Stimulated activated CD8-positive, alpha-beta memory T cell treated with anti-CD3 and anti-CD28 coated beads, Interleukin-4, amount 100 ng/mL, for 4 hours (primary cell): ENCODE measurements at places on chromosomes 7 and 10.

DNA sequence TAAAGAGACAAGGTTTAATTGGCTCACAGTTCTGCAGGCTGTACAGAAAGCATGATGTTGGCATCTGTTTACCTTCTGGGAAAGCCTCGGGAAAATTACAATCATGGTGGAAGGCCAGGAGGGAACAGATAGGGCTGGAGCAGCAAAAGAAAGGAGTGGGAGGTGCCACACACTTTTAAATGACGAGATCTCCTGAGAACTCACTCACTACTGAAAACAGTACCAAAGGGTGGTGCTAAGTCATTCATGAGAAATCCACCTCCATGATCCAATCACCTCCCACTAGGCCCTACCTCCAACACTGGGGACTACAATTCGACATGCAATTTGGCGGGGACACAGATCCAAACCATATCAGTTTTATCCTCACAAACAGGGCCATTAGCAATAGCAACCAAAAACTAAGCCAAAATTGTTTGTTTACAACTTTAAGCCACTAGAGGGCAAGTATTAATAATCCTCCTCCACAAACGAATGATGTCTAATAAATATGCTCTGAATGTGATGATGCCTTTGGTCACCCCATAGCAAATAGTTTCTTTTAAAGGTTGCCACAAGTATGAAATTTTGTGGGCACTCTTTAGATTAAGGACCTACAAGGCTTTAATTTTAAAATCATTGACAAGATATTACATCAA, 129.2 kb upstream of the NRBF2 start:
- no peak for DNase-seq

DNA sequence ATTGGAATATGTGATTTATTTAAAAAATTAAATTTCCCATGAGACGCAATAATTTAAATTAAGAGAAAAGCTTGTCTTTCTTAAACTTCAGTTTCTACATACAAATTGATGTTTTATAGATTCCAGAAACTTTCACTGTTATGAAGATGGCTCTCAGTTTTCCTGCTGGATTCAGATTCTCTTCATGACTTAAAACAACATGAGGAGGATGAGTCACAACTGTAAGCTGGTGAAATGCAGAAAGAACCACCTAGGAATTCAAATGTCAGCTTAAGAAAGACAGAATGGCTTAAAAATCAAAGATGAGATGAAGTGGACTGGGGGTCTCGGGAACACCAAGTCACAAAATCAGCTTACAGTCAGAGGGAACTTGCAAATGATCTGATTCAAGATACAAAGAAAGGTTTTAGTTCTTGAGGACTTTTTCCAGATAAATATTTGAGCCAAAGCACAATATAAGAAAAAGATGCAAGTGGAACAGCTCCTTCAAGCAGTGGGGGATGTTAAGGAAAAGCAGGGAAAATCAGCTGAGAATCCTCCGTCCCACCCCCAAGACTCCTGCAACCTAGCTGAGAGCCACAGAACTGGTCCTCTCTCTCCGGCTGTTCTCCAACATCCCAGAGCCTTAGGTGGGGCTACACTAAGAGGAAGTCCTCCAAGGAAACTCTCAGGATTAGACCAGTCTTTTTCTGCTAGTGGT, 279.8 kb downstream of the KCNMA1 start:
- DNase-seq: no peak

GRCh38 chr7:65809982-65810288, 62.9 kb upstream of the VKORC1L1 start:
- DNase-seq: no peak

DNA sequence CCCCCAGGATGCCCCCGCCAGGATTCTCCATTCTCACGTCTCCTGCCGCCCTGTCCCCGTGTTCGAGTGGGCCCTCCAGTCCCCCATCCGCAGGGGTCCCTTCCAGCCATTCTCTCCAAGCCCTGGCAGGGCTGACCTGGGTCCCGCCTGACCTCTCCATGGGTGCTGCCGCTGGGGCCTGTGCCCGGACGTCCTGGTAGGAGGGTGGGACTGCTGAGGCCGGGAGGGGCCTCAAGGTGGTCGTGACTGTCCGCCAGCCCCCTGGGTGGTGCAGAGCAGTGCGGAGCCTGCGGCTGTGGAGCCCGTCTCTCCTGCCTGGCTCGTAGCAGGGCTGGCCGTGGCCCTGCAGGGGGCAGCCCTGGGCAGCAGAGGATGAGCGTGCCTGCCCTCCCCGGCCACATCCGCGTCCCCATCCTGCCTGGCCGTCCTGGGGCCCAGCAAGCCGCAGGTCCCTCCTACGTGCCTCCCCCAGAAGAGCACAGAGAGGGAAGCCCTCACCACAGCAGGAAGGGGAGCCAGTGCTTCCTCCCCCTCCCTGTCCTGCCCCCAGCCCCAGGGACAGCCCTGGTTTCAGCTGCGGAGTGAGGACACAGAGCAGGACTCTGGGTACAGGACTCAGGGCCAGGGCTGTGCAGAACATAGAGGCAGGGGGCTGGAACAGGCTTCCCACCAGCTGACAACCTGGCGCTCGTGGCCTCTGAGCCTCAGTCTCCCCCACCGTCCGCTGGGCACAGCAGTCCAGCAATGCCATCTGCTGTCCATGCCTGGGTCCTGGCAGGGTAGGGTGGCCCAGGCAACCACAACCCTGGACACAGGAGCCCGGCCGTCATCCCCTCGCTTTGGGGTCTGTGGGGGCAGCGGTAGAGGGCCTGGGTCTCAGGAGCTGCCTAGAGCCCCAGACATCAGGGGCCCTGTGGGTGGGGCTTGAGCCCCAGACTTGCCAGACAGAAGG, 1.5 kb upstream of the GRIFIN start:
- peak; percentile 21 for DNase-seq

GRCh38 chr10:98314532-98315284, 46.7 kb upstream of the LOXL4 start:
- no peak for DNase-seq

GRCh38 chr10:62016623-62017490, 115.4 kb downstream of the ARID5B start:
- no peak for DNase-seq

DNA sequence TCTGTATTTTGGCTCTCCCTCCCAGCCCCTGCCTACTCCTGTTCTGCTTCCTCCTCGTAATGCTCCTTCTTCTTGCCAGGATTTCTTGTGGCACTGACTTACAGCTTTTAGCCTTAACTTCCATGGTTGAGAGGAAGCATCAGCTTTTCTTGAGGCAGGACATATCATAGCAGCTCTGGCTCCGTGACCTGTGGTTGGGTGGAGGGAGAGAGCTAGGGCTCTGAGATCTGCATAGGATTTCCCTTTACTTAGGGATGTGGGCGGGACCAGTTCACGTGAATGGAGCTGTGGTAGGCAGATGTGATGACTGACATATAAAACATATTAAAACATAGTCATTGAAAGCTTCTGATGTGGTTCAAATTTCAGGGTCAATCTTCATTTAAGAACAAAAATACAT, 10.6 kb upstream of the RAB11FIP2 start:
- no peak for DNase-seq

DNA sequence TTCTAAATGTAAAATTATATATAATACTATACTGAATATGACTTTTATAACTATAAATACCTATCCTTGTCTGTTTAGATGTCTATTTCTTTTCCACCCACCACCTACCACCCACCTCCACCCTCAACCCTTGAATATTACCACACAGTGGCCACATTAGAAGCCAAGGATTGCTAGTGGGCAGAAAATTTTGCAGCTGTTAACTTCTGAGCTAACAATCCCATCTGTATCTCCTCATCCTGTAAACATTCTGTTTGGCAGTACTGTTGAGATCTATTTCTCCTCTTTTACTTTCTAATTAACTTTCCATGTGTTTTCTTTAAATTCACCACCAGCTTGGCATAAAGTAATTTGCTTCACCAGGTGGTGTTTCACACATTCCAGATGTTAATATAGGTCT, 281.1 kb upstream of the BMPER start:
- no peak for DNase-seq

DNA sequence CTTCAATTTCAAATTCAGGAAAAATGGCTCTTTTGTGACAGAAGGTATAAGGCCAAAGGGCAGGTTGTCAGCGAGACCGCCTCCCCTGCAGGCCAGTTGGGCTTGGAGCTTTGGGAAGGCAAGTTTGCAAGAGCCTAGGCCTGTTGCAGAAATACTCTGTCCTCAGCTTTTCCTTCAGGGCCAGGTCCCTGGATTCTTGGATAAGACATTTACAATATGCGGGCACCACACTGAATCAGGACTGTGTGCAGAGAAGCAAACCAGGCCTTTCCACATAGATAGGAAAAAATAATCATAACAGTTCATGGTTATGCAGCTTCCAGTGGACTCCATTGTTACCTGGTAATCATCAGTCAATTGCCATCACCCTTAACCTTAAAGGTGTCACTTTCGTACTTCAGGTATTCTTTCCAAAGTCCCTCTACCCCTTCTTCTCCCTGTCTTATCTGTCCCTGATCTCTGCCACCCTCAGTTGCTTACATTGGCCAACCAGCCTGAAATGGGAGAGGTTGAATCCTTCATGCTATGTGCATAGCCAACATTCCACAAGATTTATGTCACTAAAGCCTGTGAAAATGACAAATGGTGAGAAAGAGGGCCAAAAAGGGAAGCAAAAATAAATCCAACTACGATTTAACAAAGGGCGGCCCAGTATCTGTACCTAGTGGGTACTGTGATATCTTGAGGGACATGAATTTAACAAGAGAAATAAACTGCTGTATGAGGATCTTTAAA, 304.5 kb upstream of the NFE2L3 start:
- no peak for DNase-seq

GRCh38 chr7:118745927-118746326, 521.4 kb downstream of the ANKRD7 start:
- DNase-seq: no peak

GRCh38 chr7:139047970-139048369, 12.1 kb upstream of the ZC3HAV1L start:
- DNase-seq: no peak

DNA sequence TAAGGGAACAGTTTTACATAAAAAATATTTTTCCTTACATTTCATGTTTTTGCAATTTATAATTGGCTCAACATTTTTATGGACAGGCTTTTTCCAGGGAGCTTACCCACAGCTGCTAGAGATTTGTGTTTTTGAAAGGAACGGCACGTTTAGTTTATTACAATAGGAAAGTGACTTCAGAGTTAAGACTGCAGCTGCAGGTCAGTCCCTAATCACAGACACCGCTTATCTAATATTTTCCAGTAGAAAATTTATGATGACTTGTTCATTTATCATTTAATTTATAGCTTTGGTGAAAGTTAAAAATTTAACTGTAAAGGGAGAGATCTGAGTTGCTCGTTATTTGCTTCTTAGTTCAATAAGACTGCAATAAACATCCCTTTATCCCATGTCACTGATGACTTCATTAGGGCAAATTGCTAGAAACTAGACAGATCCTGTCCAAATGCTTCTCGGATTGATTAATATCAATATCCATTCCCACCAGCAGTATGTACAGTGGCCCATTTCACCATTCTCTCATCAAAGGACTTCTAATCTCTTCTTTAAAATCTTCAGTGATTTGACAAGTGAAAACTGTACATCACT, 97.0 kb upstream of the ODAD2 start:
- DNase-seq: no peak

- DNase-seq: no peak
Observed at GRCh38 chr10:33801705-33802104, 467.2 kb upstream of the NRP1 start.

GRCh38 chr10:99758211-99758891, 24.1 kb upstream of the ABCC2 start:
- DNase-seq: no peak

GRCh38 chr10:2791774-2792443, 275.4 kb upstream of the PFKP start:
- DNase-seq: no peak

GRCh38 chr10:34392641-34393170, 422.4 kb downstream of the PARD3 start:
- DNase-seq: no peak

DNA sequence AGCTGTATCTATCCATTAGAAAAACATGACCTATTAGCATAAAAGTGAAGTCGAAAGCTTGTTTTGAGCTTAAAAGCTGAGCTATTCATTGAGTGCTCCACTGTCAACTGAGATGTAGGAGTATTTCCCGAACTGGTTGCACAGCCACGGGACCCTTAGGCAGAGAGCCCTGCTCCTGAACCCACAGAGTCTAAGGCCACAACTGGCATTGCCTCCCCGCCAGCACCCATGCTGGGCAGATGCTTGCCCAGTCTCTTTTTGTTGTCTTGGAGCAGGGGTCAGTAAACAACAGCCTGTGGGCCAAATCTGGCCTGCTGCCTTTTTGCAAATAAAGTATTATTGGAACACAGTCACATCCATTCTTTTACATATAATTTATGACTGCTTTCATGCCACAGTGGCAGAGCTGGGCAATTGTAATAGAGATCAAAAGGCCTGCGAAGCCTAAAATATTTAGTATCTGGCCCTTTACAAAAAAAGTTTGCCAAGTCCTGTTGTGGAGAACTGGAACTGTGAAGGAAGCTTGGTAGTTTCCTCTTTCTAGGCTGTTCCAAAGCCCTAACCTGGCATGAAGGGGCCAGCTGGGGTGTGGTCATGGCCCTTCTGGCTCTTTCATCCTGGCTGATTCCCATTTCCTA, 58.4 kb upstream of the WAPL start:
- DNase-seq: no peak

DNA sequence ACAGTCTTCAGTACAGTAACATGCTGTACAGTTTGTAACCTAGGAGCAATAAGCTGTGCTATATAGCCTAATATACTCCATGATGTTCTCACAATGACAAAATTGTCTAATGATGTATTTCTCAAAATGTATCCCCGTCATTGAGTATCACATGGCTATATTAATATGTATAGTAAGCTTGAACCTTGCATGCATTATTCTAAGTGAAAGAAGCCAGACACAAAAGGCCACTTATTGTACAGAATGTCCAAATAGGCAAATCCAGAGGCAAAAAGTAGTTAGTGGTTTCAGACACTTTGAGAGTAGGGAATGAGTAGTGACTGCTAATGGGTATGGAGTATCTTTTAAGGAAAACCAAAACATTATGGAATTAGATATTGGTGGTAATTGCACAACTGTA, 545.1 kb downstream of the ATRNL1 start:
- no peak for DNase-seq

- no peak for DNase-seq
Observed at GRCh38 chr10:80464557-80465450, 10.7 kb downstream of the TSPAN14 start.

GRCh38 chr7:47273974-47274766, 307.7 kb downstream of the TNS3 start:
- no peak for DNase-seq

DNA sequence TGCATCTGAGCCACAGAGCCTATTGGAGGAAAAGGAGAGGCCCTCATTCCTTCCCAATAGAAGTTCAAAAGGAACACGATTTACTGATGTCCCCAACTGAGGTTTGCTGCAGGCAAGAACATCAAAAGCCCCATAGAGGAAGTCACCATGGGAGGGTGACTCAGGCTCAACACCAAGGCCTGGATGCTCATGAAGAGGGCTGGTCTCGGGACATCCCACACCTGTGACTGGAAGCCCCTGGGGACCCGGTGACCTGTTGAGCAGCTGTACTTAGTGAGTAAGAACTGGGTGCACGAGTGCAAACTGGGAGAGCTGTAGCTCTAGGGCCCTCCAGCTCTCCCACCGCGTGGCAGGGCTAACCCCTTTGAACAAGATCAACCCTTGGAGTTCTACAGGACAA, 38.0 kb downstream of the CYTH3 start:
- no peak for DNase-seq
